ENCODE measurements at places on chromosomes 4 and X.
A peak's percentile ranks its signal among the peaks of the same experiment; 100 is the strongest.

DNA sequence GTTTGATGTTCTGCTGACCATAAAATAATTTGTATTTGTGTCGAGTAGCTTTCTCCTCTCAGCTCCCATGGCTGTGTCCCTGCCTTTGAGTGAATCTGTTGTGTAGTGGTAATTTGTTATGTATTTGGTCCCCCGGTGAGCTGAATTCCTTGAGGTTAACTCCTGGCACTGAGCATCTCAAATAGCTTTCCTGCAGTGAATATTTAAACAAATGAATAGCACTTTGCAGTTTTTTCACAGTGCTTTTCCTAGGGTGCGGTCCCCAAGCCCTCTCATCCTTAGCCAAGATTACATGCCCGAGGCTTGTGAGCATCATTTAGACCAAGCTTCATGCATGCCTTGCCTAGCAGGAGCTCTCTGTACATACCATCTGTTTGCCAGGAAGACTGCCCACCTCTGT is 74.2 kb downstream of the CLDN34 start:
- DNase-seq = no peak

- no peak for DNase-seq
Measured at GRCh38 chr4:116064331-116064730, 950.9 kb upstream of the NDST4 start.

- no peak for DNase-seq
Measured at GRCh38 chr4:16801356-16801755, 97.1 kb downstream of the LDB2 start.

DNA sequence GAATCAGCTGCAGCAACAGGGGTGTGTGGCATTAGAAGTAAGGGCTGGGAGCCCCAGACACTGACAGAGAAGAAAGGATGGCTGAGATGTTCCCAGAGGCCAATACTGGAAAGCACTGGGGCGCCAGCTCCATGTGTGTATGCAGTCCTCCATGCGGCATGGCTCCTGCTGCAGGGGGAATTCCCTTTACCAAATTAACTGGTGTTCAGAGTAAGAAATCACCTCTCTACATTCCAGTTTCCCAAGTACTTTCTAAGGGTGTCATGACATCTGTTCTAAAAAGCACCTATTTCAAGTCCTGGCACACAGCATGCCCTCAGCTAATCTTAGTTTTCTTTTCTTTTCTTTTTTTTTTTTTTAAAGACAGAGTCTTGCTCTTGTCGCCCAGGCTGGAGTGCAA is 98.0 kb downstream of the MAML3 start:
- no peak for DNase-seq

DNA sequence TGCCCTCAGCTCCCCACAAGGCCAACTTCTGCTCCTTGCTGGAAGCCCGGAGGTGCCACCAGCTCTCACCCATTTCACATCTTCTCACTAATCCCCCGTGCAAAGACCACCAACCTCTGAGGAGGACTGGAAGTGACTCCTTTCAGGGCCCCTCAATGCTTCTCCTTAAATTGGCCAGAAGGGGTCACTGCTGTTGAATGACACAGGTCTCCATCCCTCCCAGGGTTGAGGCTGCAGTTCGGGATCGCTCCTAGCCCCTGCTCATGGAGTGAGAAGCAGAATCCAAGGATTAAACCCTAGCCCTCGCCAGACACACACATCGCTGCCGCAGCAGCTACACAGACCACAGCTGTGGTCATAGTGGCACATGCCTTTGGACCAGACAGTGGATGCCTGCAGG is 279.5 kb upstream of the TAPT1 start:
- DNase-seq = no peak

DNA sequence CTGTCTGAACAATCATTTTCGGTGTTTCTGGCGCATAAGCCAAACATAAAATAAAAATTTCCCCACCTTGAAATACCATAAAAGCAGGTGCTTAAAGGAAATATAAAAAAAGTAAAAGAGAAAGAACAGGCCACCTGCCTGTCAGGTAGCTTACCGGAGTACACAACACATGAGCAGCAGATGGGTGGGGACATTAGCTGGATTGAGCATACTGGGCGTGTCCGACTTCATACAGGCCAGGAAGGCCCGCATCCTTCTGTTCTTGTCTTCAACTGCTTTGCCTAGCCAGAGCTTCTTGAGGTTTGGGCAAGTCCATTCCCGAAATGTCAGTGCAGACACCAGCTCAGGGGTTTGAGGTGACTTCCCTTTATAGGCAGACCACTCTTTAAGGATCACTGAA is 66.7 kb downstream of the FAM120C start:
- no peak for DNase-seq

- no peak for DNase-seq
Measured at GRCh38 chr4:165152527-165152926, 39.9 kb upstream of the TMEM192 start.

DNA sequence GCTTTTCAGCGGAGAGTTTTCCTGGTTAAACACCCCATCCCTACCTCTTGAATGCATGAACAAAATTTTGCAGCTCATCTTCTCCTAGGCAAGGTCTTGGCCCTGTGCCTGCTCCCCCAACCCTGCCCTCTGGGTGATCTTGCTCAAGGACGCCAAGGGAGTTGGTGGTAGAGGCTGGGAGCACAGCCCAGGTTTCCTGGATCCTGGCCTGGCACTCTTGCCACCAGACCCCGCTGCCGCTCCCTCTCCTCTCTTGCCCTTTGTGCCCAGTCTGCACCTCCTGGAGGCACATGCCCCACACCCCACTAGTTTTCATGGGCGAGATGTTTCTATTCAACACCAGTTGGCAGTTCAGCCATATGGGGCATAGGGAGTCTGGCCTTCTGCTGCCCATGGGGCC is 37.3 kb downstream of the TSC22D3 start:
- DNase-seq = no peak

DNA sequence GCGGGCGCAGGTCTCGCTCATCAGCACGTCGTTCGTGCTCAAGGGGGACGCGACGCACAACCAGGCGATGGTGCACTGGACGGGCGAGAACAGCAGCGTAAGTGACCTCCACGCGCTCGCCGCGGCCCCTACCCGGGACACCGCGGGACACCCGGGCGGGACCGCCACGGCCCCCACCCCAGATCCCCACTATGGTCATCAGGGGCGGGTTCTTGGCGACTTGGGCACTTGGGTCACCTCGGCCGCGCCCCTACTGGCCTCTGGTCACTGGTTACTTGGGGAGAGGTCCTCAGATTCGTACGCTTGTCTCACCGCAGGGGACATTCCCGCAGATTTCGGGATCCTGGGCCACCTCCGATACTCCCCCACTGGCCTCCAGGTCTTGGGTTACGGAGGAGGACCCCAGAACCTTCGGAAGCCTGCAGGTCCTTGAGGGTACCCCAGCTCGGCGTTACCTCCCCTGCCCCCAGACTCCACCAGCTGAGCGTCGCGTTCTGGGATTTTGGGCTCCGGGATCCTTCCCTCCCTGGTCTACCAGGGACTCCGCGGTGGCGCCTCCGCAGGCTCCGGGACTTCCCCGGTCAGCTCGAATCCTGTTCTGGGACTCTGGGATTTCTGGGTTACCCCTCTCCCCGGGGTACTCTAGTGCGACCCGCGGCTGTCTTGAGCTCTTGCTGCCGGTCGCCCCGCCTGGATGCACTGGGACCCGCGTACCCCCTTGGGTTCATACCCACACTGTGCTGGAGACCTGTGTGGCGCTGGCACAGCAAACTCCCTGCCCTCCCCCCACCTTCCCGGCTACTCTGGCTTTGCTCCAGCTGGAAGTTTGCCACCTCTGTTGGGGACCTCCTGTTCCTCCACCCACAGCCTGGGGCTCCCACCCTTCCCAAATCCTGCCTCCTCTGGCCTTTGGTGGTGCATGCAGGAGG is 956 bp downstream of the SORCS2 start:
- DNase-seq = no peak

- no peak for DNase-seq
Measured at GRCh38 chr4:144734522-144734921, 88.6 kb downstream of the HHIP start.

DNA sequence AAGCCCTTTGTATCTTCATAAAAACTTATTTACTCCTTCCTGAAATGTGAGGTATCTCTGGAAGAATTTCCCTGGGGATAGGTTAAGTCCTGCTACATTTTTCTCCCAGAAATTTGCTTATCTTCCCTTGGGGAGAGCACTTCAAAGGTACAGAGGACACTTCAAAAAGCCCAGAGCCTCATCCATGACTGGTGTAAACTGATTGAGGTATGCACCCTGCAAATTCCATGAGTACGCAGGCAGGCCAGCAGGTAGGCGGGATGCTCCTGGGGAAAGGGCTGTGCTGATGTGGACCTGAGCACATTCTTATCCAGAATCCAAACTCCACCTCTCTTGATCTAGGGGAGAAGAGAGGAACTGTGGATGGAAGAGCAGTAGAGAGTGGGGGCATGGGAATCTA is 26.3 kb upstream of the RASGEF1B start:
- no peak for DNase-seq

- DNase-seq = peak; percentile 14
Measured at GRCh38 chr4:152045807-152046571, 285.2 kb upstream of the GATB start.

- DNase-seq = no peak
Measured at GRCh38 chrX:31847773-31848172, 775.9 kb upstream of the FTHL17 start.

- no peak for DNase-seq
Measured at GRCh38 chrX:111180750-111181240, 84.8 kb downstream of the PAK3 start.

DNA sequence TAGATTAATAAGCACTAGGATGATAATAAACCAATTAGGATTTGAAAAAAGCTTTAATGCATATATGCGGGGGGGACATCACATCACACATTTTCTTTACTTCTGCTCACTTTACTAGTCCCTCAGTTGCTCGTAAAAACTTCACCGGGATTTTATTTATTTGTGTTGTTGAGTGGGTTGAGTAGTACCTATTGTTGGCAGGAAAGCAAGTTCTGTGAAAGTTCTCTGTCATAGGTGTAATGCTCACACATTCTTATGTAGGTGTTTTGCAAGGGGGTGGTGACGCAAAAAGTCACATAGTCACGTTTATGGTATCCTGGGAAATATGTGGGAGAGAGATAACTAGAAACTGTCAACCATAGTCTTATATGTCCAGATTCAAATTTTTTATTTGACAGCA is 65.3 kb downstream of the PDLIM5 start:
- no peak for DNase-seq

DNA sequence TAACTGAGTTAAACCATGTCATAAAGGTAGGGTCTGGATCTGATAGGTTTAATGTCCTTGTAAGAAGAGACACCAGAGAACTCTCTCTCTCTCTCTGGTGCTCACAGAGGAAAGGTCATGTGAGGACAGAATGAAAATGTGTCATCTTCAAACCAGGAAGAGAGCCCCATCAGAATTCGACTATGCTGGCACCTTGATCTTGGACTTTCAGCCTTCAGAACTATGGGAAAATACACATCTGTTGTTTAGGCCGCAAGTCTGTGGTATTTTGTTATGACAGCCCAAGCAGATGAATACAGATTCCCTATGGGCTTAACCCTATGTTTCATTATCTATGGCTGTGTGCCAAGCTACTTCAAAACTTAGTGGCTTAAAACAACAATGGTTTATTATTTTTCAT is 105.5 kb upstream of the DDIT4L start:
- no peak for DNase-seq
